SJSA1 (cell line): ENCODE measurements at places on chromosomes 11 and 22.

GRCh38 chr11:87092159-87092558 is 54.4 kb downstream of the TMEM135 start:
- no peak for DNase-seq

DNA sequence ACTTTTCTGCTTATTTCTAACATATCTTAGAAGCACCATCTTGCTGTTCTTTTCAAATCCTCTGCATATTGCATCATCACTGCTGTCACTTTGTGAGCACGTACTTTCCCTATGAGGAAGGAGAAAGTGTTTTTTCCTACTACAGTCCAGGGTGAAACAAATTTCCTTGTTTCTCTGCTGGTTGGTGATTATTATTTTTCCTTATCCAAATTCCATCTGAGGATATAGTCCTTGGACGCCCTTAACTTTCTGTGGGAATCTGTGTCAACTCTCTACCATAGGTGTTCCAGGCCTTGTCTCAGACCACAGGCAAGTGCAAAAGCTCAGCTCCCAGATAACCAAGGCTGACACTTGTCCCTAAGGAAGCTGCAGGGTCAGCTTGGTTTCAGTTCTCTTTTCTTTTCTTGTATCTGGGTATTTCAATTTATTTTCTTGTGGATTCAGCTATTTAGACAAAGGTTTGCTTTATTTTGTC is 29.4 kb upstream of the LYVE1 start:
- DNase-seq, result no peak

DNA sequence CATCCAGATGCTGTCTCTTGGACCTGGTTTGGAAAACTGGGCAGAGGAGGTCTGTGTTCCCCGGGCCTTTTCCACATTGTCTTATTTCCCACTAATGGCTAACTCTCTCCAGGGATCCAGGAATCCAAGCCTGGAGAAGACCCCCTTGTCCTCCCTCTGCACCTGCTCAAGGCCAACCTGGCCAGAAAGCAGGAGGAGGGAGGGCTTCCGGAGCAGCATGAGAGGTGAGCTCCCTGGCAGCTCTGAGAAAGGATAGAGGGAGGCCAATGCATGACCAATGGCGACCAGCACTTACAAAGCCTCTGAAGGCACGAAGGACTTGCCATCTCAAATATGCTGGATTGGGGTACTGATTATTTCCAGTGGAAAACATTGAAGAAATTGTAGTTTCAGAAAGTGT is 445.0 kb upstream of the B3GAT1 start:
- DNase-seq, result no peak

DNA sequence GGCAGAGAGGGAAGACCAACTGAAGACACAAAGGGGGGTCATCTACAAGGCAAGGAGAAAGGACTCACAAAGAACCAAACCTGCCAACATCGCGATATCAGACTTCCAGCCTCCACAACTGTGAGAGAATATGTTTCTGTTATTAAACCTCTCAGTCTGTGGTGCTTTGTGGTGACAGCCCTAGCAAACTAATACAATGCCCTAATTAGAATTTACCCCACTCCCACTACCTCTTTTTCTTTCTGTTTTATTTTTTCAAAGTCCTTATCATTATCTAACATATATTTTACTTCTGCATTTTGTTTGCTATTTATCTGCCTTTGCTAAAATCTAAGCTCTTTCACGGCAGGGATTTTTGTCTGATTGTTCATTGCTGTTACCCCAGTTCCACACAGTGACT is 2.5 kb upstream of the OR52D1 start:
- DNase-seq, result no peak

DNA sequence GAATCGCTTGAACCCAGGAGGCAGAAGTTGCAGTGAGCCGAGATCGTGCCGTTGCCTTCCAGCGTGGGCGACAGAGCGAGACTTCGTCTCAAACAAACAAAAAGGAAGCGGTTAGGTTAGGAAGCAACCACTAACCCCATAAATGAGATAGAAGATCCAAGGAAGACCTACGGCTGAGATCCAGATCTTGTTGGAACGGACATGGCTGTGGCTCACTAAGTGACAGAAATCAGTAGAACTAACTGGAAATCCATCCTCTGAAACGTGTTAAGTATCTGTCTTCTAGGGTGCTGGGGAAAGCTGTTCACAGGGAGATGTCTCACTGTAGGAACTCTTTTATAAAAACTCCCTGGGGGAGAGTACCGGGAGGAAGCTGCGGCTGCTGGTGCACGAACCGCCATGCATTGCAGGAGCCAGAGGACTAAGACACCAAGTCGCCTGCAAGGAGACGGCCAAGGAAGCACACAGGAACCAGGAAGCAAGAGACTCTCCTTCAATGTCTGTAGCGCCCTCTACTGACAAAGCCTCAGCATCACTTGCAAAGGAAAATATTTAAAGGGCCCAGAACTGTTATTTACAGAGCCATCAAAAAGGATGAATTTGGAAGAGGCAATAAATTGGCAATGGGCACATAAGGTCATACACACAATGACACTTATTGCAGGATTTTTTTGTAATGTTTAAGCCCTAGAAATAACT is 16.9 kb upstream of the SPTY2D1 start:
- DNase-seq, result peak; percentile 33

DNA sequence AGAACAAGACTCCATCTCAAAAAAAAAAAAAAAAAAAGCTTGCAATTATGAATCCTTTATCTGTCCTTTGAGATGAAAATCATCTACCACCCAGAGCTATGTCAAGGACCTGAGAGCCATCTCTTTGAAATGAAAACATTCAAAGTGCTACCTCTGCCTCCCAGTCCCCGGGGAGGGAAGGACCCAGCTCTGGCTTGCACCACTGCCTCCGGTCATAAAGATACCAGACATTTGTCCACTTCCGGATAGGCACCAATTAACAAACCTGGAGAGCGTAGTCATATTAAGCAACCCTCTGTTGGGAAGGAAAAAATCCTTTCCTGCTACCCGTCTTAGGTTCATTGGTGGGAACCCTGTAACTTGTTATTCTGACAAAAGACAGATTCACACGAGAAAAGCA is 98.6 kb downstream of the ARHGAP8 start:
- no peak for DNase-seq

DNA sequence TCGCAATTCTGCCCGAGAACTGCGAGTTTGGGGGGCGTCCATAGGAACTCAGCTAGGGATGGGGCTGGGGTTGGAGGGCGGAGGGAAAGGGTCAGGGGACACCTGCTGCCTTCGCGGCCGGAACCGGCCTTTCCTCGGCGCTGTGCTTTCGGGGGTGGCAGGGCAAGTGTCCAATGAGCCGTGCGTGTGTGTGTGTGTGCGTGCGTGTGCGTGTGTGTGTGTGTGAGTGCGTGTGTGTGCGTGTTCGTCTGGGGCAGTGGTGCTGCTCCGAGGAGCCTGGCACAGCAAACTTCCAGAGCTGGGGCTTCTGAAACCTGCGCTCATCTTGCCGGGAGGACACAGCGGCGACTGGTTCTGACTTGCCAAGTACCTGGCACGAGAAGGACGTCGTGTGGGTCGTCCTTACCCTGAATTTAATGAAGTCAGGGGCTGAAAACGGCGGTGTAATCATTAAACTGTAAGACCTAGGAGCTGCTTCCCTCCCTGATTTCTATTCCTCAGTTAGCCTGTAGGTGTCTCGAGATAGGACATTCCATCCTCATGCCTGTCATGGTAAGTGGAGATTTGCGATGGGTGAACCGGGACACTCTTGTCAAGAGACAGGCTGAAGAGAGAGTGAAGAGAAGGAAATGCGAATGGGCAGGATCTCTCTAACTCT is 27.0 kb upstream of the AMOTL1 start:
- no peak for DNase-seq

DNA sequence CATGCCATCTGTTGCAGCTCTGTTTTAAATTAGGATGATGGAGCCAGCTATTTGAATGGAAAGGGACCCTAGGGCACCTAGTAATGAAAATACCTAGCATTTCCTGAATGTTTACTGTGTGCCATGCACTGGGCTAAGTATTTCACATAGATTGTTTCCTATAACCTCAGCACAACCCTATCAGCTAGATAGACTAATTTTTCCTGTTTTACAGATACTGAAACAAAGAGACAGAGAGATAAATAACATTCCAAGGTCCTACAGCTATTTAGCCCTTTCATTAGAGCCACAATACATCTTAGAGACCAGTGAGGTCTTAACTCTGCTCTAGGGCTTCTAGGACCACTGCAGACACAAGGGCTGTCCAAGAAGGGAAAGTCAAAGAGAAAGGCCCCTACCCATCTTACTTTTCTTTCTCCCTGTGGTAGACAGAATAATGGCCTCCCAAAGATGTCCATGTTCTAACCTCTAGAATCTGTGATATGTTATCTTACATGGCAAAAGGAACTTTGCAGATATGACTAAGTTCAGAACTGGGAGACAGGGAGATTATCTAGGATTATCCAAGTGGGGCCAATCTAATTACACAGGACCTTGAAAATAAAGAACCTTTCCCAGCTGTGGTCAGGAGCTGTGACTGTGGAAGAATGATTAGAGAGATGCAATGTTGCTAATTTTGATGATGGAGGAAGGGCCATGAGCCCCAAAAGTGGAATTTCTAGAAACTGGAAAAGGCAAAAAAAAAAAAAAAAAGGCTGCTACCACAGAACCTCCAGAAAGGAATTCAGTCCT is 157.0 kb downstream of the CCDC34 start:
- no peak for DNase-seq

GRCh38 chr11:31676280-31676982 is 134.7 kb downstream of the PAX6 start:
- DNase-seq, result no peak

- DNase-seq, result no peak
These were observed 19.8 kb downstream of the SPECC1L start for GRCh38 chr22:24290459-24290858.

DNA sequence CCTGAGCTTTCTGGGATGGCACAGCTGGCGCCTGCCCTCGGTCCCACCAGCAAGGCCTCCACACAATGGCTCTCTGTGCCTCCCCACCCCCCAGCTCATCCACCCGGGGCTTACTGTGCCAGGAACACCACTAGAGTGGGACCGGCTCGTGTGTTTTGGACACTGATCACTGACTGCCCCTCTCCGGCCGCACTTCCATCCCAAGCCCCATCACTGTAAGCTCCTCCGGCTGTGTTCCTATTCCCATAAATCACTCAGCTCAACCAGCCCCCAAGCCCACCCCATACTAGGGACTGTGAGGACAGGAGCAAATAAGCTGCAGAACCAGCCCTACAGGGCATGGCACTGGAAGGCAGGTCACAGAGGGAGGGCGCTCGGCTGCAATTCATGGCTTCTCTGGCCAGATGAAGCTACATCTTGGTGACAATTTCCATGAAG is 7.3 kb downstream of the APBB1 start:
- DNase-seq, result no peak

DNA sequence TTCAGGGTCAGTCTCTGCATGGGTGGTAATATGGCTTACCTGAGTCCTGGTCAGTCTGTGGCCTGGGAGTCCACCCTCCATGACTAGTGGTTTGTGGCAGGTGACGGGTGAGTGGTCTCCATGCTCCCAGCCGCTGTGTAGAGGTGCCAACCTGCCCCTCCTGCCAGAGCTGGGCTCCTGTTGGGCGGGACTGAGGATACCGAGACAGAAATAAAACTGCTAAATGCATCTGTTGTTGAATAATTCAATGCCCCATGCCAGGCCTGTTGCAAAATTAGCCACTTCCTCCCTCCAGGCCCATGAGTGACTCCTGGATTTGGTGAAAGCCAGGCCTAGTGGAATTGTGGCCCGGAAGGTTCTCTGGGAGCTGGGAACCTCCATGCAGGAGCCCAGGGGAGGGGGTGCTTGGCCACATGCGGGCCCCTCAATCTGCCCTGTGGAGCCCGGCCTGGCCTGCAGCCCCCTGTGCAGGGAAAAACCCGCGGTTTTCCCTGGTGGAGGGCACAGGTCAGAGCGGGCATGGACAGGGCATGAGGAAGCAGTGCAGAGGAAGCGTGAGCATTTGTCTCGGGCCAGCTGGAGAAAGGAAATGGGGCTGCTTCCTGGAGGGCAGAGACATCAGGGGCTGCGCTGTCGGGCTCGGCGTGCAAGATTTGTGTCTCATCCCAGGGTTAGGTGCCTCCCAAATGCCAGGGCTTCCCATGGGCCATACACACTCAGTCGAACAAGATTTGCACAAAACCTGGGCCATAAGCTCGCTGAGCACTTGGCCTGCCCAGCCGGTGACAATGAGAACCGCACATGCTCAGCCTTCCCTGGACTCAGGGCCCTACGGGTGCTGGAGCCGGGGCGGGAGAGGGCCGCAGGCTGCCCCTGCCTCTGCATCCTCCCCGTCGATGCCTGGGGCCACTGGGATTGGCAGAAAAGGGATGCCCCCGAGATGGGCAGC is 66.9 kb downstream of the KCNQ1 start:
- DNase-seq, result no peak

GRCh38 chr22:39479254-39479653 is 22.4 kb downstream of the MGAT3 start:
- no peak for DNase-seq

- DNase-seq, result no peak
These were observed 617 bp downstream of the CSKMT start for GRCh38 chr11:62665599-62666258.

GRCh38 chr22:48247829-48248228 is 1485.4 kb downstream of the TBC1D22A start:
- no peak for DNase-seq

DNA sequence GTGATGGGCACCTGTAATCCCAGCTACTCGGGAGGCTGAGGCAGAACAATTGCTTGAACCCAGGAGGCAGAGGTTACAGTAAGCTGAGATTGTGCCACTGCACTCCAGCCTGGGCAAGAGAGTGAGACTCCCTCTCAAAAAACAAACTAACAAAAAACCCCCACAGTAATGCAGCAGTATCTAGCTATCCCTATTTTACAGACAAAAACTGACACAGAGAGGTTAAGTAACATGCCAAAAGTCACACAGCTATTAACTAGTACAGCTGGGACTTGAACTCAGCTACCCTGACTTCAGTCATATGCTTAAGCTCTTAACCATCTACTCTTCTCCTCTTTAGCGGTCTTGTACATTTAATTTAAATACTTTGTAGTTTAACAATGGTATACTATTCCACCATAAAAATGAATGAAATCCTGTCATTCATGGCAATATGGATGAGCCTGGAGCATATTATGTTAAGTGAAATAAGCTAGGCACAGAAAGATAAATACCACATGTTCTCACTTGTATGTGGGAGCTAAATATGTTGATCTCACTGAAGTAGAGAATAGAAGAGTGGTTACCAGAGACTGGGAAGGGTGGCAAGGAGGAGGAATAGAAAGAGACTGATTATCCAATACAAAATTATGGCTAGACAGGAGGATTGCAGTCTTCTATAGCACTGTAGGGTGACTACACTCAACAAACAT is 82.8 kb downstream of the DENND5A start:
- no peak for DNase-seq

GRCh38 chr22:44731357-44731970 is 20.9 kb upstream of the ARHGAP8 start:
- DNase-seq, result no peak

GRCh38 chr11:75631086-75631730 is 37.6 kb downstream of the MAP6 start:
- no peak for DNase-seq

DNA sequence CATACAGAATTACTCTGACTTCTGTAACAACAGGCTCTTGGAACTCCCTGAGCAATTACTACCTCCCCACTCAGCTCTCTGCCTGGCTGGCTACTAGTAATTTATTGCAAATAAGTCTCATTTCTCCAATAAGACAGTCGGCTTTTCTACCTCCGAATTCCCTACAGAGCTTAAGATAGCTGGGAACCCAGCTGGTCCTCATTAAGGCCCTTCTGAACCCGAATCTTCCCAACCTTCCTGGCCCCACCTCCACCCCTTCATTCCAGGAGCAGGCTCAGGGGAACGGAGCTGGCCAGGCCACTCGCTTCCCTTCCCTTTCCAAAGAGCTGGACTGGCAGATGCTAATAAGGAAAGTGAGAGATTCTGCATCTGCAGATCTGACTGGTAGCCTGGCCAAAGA is 21.6 kb downstream of the TMPRSS5 start:
- no peak for DNase-seq
